A673 (cell line): ENCODE measurements at places on chromosomes 2 and 18.

GRCh38 chr18:72063001-72063400 is 481.1 kb downstream of the CBLN2 start:
- DNase-seq = no peak

GRCh38 chr2:100778637-100779450 is 41.1 kb upstream of the NPAS2 start:
- DNase-seq = no peak

- no peak for DNase-seq
Measured at GRCh38 chr2:29113027-29113686, 2.1 kb upstream of the CLIP4 start.

DNA sequence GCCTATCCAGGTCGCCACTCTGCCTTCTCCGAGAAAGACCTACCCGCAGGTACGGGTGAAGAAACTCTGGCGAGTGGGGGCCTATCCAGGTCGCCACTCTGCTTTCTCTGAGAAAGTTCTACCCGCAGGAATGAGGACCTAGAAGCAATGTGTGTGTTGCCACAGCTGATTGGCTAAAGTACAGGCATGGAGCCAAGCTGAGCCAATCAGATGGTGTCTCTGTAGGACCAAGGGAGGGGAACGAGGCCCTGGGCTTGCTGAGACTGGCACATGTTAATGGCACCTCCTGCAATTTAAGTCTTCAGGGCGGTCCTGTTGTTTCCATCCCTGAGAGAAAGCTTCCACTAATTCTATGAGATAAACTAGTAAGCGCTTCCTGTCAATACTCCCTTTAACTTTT is 82.3 kb downstream of the KCTD1 start:
- no peak for DNase-seq

DNA sequence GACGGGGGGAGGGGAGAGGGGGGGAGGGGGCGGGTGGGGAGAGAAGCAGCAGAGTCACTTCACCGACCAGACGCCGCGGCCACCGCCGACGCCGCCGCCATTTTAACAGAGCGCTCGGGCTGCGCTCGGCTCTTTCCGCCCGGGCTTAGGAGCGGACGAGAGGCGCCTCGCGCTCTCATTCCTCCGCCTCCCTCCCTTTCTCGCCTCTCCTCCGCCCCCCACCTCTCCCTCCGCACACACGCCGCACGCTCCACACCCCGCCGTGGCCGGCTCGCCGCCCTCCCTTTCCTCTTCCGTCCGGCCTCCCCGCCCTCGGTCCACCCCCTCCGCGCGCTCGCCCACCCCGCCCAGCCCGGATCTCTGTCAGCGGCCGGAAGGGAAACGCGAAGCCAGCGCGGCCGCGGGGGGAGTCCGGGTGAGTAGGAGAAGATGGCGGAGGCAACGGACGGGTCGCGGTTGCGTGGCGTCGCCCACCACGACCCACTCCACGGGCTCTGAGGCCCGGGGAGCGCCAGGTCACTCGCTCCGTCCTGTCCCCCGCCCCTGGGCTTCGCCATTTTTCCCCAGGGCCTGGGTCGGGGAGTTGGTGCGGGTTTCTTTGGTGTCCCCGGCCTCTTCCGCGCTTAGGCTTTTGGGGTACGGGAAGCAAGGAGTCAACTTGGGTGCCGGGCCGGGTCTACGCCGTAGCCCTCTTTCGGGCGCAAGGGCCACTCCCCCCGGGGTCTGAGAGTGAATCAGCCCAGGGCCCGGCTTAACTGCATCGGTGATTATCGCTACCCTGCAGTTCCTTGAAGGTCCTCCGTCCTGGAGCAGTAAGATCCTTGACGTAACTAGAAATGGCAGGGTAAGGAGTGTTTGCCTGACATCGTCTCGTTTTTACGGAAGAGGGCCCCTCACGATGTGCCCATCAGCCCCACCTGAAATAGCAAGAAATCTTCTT is at the start of gene USP34:
Gene USP34 (minus strand): TSS at position 123 of the 940 bp plus-strand sequence. CDS start 395 bp downstream, outside the sequence.
- peak; percentile 97 for DNase-seq

DNA sequence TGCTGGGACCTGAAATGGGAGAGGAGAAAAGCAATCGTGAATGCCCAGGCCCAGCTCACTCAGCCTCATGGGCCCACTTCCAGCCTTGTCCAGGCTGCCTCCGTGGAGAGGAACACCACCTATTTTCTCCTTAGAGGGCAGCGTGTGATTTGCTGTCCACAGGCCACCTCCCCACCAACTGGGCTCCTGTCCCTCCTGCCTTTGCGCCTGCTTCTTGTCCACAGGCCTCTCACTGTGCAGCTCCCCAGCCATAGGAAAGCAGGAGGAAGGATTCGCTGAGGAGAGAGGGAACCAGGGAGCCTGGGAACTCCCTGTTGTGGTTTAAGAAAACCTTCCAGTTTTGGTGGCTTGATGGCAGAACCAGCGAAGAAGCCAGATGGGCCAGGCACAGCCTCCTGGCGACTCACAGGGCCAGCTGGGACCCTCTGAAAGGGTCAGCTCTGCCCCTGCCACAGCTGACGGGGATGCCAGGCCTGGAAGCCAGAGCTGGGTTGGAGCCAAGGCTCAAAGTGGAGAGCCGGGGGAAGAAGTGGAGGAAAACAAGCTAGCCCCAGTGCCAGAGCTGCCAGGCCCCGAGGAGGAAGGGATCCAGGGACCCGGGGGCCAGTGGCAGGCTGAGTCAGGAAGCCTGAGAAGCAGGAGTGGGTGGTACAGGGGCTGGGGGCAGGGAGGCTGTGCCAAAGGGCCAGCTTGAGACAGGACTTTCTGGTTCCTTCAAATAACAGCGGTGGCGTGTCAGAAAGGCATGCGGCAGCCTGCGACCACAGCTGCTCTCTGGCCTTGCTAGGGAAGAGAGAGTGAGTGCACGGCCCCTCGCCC is 9.9 kb downstream of the TMBIM1 start:
- no peak for DNase-seq

GRCh38 chr2:86335865-86336674 is 1.4 kb downstream of the REEP1 start:
- DNase-seq = no peak

- no peak for DNase-seq
Measured at GRCh38 chr2:207265869-207266268, 100.1 kb upstream of the KLF7 start.

DNA sequence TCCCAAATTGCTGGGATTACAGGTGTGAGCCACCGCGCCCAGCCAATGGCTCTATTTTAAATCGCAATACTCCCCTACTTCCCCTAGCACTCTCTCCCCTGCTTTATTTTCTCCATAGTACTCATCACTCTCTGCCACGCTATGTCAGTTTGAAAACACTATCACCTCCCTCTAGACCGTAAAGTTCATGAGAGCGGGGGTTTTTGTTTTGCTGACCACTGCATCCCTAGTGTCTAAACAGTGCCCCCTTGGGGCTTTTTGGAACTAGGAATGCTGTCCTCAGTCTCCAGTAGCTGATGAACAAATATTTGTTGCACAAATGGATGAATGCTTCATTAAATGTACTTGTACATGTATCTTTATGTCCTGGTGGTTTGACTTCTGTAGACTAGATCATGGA is 44.1 kb downstream of the ATOH8 start:
- DNase-seq = peak; percentile 49

DNA sequence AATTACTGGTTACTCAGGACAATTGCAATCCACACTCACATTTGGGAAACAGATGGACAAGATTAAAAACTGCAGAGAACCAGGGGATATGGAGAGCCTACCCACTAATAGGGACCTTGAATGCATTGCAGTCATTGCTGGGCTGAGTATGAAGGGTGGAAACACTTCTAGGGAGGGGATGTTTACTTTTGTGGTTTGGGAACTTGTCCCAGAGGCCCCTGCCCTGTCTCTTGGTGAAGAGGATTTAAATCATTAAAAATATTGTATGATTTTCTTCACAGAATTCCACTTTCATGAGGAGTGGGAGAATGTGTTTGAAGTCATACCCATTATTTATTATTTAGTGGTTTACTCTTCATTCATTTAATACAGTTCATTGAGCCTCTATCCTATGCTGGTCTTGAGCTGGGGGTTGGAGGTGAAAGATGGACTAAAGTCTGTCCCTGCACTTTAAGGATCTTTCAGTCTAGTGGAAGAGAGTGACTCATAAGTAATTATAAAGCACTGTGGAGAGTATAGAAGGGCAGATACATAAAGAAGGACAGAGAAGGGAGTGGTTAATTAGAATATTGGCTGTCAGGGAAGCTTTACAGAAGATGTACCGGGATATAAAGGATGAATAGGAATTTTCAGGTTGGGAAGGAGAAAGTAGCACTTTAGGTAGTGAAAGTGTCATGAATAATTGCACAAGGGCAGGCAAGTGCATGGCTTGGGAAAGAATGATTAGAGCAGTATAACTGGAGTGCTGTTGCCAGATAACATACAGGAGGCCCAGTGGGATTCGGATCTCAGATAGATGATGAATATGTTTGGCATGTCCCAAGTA is 313.4 kb downstream of the LPIN1 start:
- peak; percentile 26 for DNase-seq
